ENCODE measurements at places on chromosomes 2 and 18.

GRCh38 chr2:43426305-43427031 is 169.4 kb downstream of the THADA start:
- peak; percentile 20 for DNase-seq

DNA sequence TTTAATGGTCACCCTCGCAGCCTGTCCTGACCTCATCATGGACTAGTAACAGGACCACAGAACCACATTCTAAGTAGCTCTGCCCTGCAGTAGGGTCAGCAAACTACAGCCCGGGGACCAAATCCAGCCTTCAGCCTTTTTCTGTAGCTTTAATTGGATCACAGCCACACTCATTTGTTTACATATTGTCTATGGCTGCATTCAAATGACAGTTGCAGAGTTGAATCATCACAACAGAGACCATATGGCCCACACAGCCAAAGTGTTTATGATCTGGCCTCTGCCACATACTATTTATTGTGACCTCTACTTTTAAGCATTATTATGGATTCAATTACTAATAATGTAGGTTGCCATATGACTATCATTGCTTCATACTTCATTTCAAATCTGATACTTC is 47.7 kb downstream of the MAP3K19 start:
- no peak for DNase-seq

GRCh38 chr2:192657362-192657761 is 462.6 kb upstream of the TMEFF2 start:
- no peak for DNase-seq

GRCh38 chr2:42550870-42551269 is 17.6 kb upstream of the MTA3 start:
- DNase-seq, result no peak

- DNase-seq, result no peak
These were observed 139.4 kb downstream of the OSR1 start for GRCh38 chr2:19219060-19219459.

- no peak for DNase-seq
These were observed 185.0 kb downstream of the CTIF start for GRCh38 chr18:48723837-48724236.

DNA sequence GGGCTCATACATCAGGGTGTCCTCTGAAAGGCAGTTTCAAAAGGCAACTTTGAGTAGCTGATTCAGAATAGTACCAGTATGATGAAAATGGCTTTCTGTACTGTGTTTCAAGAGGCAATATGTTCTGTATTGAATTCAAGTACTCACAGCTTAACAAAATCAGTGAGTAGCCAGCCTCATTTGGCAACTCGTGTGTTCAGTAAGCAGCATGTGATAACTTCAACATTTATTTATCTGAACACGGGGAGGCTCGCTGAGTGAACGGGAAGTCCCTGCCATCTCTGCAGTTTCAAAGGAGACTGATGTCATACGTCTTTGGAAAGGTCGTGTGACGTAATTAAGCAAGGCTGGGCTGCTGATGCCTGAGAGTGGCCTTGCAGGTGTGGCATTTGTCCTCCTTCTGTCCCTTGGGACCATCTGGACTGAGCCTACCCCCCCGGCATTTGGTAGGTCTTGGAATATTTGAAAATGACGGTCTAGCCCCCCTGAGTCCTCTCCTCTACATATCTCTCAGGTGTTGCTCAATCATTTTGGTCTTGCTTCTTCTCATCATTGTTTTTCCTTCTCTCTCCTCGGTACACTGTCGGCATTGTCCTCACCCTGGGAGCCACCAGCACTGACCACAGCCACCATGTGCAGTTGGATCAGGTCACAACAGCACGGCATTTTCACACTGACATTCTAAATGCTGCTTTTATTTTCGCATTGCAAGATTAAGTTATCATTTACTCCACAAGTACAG is 62.8 kb downstream of the SMIM21 start:
- no peak for DNase-seq

GRCh38 chr2:147808520-147808919 is 36.3 kb upstream of the ACVR2A start:
- DNase-seq, result no peak

DNA sequence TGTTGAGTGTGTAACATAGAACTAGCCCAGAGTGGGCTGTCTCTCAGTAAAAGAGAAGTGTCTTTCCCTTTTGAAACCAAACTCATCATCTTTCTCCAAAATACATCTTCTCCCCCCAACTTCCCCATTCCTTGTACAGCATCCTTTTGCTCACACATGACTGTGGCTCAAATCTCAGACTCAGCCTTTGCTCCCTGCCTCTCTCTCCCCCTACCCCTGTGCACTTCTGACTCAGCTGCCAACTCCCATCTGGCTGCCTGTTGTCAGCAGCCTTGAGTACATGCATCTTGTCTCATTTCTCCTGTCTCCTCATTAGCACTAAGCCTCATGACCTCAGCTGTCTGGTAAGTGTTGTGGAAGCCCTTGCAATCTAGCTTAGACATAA is 18.1 kb upstream of the MGAT4A start:
- no peak for DNase-seq

DNA sequence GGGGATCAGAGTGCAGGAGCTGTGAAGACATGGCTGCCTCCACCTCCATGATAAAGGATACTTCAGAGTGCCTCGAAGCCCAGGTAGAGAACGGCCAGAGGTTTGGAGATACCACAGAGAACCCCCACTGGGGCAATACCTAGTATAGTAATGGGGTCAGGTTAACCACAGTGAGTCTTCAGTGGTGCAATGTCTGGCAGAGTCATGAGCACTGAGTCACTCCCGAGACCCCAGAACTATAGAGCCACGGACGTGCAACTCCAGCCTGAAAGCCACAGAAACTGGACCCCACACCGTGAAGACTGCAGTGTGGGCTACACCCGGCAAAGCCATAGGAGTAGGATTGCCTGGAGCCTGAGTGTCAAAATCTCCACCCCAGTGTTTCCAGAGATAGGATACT is 746.6 kb downstream of the CBLN2 start:
- no peak for DNase-seq

DNA sequence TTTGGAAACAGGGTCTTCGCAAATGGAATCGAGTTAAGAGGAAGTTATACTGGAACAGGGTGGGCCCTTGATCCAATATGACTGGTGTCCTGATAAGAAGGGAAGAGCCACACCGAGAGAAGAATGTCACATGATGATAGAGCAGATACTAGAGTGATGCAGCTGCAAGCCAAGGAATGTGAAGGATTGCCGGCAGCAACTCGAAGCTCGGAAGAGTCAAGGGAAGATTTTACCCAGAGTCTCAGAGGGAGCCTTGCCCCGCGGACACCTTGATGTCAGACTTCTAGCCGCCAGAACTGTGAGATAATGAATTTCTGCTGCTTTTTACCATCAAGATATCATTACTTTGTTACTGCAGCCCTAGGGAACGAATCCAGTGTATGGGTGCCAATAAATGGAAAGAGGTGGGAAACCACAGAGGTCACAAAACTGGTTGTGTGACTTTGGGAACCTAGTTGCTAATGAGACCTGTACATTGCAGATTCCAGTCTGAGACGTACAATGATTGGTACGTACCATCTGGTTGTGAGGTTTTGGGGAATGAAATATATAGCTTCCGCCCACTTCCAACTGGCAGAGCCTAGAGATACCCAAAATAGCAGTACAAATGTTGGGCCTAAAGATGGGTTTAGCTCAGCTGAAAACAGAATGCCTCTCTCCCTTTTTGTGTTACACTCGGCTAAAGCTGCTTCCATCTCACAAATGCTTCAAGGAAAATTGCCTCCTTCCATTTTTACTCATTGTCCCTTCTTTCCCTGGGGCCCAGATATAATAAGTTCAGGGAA is 28.6 kb upstream of the VWA3B start:
- no peak for DNase-seq

GRCh38 chr2:12619975-12620374 is 96.8 kb upstream of the TRIB2 start:
- no peak for DNase-seq

DNA sequence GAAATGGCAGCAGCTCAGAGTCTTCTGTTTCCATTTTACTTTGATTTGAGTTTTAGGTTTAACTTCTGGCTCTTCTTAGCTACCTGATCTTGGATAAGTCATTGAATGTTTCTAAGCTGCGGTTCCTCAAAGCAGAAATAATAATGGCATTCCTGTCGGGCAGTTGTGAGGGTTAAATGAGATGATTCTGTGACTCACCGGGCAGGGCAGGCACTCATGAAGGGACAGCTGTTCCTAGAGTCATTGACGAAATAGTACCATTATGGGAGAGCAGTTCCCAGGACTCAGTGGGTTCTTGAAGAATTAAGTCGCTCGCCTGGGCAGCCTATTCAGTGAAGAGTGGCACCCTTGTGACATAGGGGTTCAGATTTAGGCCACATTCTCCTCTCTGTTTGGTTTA is 10.3 kb downstream of the TRIB2 start:
- no peak for DNase-seq

DNA sequence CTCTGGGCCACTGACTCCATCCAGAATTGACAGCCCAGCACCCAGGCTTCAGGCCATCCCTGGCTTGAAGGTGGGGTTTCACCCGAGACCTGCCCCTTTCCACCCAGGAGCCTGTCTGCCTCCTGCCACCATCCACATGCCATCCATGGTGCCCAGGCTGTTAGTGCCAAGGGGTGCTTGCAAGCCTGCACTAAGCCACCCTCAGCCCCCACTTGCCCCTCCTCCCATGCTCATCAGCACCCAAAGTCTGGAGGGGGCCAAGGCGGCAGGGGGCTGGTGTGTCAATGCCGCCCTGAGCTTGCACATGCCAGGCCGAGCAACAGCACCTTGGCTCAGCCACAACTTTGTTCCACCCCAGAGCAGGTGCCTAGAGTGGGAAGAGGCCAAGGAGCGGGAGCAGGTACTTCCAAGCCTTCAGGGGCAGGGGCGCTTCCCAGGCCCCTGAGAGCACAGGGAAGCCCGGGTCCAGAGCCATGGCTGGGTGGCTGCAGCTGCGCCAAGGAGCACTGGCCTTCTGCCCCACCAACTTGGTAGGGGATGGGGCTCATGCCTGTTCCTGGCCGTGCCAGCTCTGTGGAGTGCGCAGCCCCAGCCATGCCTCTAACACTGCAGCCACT is 12.0 kb downstream of the SRD5A2 start:
- no peak for DNase-seq

- no peak for DNase-seq
These were observed 6.3 kb downstream of the CTAGE1 start for GRCh38 chr18:22411446-22411845.

All from activated CD8-positive, alpha-beta memory T cell treated with anti-CD3 and anti-CD28 coated beads for 4 hours (primary cell).